DMS79 treated with DMSO at 0.1 percent for 48 hours (cell line): ENCODE measurements at places on chromosomes 2 and 18.

DNA sequence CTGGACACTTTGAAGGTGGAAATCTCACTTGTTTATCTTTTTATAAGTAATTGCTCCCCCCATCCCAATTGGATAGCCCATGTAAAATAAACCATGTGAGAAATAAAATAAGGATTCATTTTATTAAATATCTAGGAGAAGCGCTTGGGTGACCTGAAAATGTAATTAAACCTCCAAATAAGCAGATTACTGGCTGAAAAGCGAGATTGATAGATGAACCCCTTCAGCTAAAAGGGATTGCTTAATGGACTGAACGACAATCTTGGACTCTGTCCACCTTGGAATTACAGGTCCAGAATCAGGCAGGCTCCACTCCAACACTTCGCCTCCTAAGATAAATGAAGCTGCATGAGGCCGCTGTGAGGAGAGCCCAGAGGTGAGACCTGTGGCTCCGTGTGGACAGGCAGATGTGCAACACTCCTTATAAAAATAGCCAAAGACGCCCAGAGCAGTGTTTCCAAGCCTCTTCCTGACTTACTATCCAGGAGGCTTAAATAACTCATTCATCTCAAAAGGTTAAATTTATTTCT is 441.5 kb downstream of the MTX2 start:
- DNase-seq: no peak

GRCh38 chr18:69636529-69637301 is 236.0 kb downstream of the DOK6 start:
- no peak for DNase-seq

DNA sequence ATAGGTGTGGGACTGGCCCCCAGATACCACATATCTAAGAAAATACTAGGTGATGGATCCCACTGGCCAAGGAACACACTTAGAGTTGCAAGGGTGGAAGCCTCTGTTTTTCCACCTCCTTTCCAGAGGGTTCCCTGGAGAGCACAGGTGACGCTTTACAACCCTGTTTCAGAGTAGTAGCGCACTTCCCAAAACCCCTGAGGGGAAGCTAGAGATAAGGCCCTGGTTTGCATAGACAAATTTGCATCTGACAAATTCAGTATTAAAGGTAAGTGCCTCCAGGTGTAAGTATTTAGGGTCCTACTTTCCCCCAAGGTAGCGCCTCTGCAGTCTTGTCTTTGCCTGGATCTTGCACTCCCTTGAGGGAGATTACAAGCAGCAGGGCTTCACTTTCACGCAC is 474 bp upstream of the CERKL start:
- DNase-seq: no peak

DNA sequence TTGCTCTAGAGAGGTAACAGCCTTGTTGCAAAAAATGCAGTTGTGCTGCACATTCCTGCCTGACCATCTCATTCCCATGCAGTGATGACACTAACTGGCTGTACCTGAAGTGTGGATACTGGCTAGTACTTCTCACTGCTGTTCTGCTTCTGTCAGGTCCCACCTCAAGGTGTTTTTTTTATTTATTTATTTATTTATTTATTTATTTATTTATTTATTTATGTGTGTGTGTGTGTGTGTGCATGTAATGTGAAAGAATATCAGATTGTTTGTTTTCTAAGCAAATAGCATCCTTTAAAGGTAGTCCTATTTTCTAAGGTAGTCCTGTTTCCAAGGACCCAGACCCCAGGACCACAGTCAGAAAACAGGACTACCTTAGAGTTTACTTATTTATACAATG is 87.2 kb upstream of the SYT4 start:
- no peak for DNase-seq

DNA sequence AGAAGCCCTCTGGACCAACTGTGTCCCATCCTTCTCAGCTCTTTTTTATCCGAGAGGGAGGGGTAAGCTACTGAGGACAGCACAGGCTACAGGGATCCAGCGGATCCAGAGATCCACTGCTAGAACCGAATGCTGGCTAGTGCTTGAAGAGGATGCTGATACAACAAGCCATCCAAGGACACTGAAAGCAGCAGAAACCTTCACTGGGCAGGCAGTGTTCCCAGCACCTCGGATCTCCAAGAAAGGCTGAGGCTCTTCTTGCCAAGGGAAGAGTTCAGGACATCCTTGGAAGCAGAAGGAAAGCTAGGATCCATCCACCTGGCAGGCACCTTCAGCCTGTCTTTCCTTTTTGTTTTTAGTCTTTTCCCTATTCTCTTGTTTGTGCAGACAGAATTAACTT is 13.2 kb upstream of the FHOD3 start:
- no peak for DNase-seq

- DNase-seq: peak; percentile 78
These were observed 1232.3 kb upstream of the ZEB2 start for GRCh38 chr2:145752091-145752806.

- no peak for DNase-seq
These were observed 140.4 kb downstream of the MYO1B start for GRCh38 chr2:191385416-191386160.
